ENCODE measurements at places on chromosomes 3 and 15. TPM values are rescaled to one million over a fixed set of nuclear protein-coding genes. Genes with fewer than 3 reads are reported as not detected.

DNA sequence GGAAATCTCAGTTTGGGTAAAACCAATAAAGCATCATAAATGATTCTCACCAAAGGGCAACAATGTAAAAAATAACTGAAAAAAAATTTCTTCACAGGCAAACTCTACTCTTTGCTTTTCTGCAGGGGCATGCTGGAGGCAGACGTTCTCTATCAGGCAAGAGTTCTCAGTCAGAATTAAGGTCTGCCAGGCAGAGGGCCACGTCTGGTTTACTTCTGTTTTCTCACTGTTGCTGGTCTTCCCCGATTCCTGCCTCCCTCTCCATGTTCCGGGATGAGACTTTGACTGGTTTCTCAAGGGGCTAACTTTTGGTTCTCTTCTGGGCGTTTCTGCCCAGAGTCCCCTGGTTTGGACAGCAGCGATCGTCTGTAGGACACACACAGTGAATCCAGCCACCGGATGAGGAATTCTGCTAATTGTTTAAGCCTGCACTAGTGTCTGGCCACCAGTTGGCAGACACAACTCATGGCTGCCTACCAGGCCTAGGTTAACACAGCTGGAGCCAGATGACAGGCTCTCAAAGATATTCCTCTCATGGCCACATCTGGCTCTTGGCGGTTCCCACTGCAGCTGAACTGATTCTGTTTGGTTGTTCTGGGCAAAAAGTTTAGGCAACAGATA lies 273.1 kb downstream of the FOXP1 start:
- DNase-seq: peak; percentile 8
- no peaks in the 10 kb centered on the region for H3K27me3 ChIP-seq
- no peak overlapping the region for H3K4me3 ChIP-seq
- H3K27ac ChIP-seq: no peak overlapping the region
- no peaks in the 10 kb centered on the region for H3K36me3 ChIP-seq

GRCh38 chr3:194537732-194538247 lies 51.0 kb upstream of the ATP13A3 start:
- no peaks in the 10 kb centered on the region for H3K36me3 ChIP-seq
- peak; percentile 44 for DNase-seq
- H3K27ac ChIP-seq: peak overlapping the region; percentile 68
- H3K27me3 ChIP-seq: no peaks in the 10 kb centered on the region

GRCh38 chr15:82805994-82806406 lies at the start of gene FSD2:
FSD2 (minus strand) TSS chr15:82806069; CDS start chr15:82787390, 18,679 bp downstream.
- no peaks in the 10 kb centered on the region for H3K36me3 ChIP-seq
- no peak for DNase-seq
- H3K27me3 ChIP-seq: no peaks in the 10 kb centered on the region
- H3K4me1 ChIP-seq: peaks cover 5% of the 10 kb centered on the region
- no peak within 1 kb of the TSS for H3K4me3 ChIP-seq

DNA sequence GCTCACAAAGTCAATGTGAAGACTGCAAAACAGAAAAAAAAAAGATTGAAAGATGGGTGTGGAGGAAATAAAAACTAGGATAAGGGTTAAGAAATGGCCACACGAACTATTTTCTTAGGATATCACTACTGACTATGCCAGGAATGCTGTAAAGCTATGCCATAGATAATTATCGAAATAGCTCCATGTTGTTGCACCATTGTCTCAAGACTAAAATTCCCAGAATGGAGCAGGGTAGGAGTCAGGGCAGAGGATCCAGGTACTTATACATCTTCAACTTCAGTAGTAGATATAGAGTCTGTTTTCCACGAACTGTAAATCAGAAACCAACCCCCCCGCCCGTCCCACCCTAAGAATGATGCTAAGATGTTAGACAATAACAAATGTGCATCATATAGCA lies 302.2 kb downstream of the NAALADL2 start:
- H3K27me3 ChIP-seq: peaks cover 3% of the 10 kb centered on the region
- H3K27ac ChIP-seq: no peak overlapping the region
- H3K4me3 ChIP-seq: no peak overlapping the region
- H3K4me1 ChIP-seq: no peaks in the 10 kb centered on the region
- H3K36me3 ChIP-seq: no peaks in the 10 kb centered on the region

DNA sequence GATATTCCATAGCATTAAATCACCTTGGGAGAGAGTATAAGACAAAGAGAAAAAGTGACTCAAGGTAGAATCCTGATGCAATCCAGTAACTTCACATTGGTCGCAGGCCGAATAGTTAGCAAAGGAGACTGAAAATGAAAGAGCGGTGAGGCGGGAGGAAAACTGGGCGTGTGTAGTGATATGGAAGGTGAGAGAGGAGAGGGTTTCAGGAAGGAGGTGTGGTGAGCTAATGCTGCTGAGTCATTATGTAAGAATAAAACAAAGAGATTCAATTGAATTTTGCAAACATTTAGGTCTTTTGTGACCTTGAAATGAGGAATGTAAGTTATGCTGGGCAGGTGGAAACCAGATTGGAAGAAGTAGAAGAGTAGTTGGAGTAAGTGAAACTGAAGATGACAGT lies 235.3 kb downstream of the C3orf38 start:
- no peaks in the 10 kb centered on the region for H3K36me3 ChIP-seq
- no peaks in the 10 kb centered on the region for H3K27me3 ChIP-seq
- DNase-seq: no peak
- H3K4me1 ChIP-seq: no peaks in the 10 kb centered on the region
- no peak overlapping the region for H3K27ac ChIP-seq
- no peak overlapping the region for H3K4me3 ChIP-seq

- no peaks in the 10 kb centered on the region for H3K27me3 ChIP-seq
- H3K4me1 ChIP-seq: no peaks in the 10 kb centered on the region
- H3K27ac ChIP-seq: peak overlapping the region; percentile 31
- no peaks in the 10 kb centered on the region for H3K36me3 ChIP-seq
- DNase-seq: no peak
Observed at GRCh38 chr3:8371085-8371551, 130.5 kb upstream of the LMCD1 start.

DNA sequence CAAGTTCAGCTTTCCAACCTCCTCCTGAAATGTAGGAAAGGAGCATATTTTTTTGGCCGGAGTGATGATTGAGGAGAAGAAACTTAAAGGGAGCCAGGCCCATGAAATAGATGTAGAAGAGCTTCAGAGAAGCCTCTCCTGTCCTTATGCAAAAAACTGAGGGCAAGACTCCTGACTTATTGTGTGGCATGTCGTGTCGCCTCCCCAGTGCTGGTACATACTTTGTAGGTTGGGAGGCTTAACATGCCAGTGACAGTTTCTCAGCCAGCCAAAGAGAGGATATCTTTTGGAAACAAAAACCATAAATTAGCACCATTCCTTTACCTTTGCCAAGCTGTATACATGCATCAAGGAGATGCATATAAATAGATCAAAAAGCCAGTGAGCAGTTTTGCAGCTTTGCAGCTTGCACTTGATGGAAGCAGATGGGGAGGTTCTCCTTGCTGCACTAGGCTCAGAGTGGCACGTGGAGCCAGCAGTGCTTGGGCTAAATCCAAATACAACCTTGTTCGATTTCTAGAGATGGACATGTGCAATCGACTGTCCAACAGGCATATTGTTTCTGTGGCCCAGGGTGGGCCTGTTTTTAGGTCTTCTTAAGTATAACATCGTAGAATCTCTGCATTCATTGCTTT lies 10.2 kb downstream of the SLCO3A1 start:
- H3K4me3 ChIP-seq: no peak overlapping the region
- no peak overlapping the region for H3K27ac ChIP-seq
- no peak for DNase-seq
- no peaks in the 10 kb centered on the region for H3K36me3 ChIP-seq

DNA sequence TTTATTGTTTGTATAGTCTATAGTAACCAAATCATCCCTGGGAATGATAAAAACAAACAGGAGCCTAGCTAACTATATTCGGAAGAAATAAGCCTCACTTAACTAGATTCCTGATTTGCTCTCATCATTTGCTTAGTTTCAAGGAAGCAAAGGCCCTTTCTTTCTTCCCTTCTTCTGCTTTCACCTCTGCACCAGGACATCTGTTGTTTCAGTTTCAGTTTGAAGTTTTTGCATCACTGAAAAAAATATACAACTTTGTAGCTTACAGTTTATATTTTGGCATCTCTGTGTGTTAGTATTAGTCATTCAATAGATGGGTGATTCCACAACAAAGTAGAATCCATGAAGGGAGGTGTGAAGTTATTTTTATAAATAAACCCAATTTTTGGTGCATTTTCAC lies 113.6 kb upstream of the SNTN start:
- no peaks in the 10 kb centered on the region for H3K4me1 ChIP-seq
- DNase-seq: no peak
- H3K4me3 ChIP-seq: no peak overlapping the region
- H3K27me3 ChIP-seq: no peaks in the 10 kb centered on the region
- no peak overlapping the region for H3K27ac ChIP-seq
- H3K36me3 ChIP-seq: no peaks in the 10 kb centered on the region

DNA sequence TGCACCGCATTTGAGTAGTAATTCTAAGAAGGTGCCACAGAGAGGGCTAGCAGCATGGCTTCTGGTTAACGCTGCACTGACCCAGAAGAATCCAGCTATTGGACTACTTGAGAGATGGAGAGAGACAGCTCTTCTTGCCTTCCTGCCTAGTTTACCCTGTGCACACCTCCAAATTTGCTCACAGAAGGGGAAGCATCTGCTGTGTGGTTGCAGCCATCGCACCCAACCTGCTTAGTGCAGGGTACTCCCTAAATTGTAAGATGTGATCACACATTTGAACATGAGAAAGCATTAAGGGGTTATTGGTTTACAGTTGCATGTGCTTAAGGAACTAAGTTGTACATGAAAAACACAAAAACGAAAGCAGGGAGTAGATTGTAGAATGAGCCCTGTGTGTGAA lies 122.1 kb downstream of the FOXB1 start:
- no peaks in the 10 kb centered on the region for H3K27me3 ChIP-seq
- peaks cover 3% of the 10 kb centered on the region for H3K4me1 ChIP-seq
- DNase-seq: no peak
- no peak overlapping the region for H3K4me3 ChIP-seq
- H3K27ac ChIP-seq: no peak overlapping the region

DNA sequence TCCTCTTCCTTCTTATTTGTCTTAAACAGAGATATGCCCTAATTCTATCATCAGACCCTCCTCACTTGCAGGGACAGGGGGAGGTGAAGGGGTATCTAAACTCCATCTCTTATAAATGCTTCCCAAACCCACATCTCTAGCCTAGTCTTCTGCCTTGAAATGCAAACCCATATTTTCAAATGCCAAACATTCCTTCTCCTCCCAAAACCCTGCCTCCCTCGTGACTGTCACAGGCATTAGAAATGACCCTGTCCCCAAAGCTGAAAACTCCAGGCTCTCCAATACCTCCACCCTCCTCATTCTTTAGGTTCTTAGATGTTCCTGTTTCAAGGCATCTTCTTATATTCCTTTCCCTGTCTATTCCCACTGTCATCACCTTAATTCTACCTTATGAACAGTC lies 191.0 kb downstream of the ERC2 start:
- H3K27ac ChIP-seq: no peak overlapping the region
- H3K4me3 ChIP-seq: no peak overlapping the region
- no peaks in the 10 kb centered on the region for H3K4me1 ChIP-seq
- no peaks in the 10 kb centered on the region for H3K27me3 ChIP-seq

DNA sequence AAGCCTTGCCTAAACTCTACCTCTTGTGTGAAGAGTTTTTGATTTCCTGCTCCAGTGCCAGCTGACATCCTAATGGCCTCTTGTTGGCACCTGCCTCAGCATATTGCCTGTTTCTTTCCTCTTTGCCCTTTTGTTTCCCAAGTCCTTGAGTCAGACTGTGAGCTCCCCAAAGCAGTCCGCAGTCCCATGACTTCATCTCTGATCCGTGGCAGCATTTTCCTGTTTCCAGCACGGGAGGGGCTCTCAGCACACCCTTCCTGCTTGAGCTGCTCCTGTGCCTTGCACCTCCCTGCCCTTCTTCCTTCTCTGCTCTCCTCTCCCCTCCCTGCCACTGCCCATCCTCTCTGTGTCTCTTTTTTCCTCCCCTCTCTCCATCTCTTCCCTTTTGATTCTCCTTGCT lies 179.6 kb downstream of the EPHB1 start:
- H3K27me3 ChIP-seq: no peaks in the 10 kb centered on the region
- no peak for DNase-seq
- no peaks in the 10 kb centered on the region for H3K4me1 ChIP-seq
- H3K36me3 ChIP-seq: no peaks in the 10 kb centered on the region
- no peak overlapping the region for H3K4me3 ChIP-seq

DNA sequence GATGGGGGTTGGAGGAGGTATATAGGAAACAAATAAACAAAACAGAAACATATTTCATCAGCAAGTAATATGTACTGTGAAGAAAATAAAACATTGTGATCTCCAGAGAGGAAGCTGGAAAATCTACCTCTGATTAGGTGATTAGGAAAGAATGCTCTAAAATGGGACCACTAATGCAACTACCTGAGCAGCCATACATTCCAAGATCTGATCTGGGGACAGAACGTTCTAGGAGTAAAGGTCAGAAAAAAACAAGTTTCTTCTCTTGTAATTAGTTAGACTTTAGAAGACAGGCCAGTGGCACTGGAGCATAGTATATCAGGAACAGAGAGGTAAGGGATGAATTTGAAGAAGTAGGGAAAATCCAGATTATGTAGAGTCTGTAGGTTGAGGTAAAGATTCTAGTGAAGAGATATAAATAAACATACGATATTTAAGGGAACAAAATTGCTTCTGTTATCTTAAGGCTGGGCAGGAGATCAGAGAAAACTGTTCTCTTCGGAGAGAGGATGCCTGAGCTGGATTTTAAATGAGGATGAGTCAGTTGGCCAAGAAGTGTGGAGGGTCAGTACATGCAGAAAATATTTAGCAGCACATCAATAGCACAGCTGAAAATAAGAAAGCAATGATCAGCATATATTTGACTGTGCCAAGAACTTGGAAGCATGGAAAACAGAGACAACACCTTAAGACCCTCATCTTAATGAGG lies 429.5 kb downstream of the NLGN1 start:
- no peak for DNase-seq
- H3K4me1 ChIP-seq: no peaks in the 10 kb centered on the region
- no peaks in the 10 kb centered on the region for H3K36me3 ChIP-seq
- H3K27ac ChIP-seq: no peak overlapping the region
- H3K27me3 ChIP-seq: no peaks in the 10 kb centered on the region
- H3K4me3 ChIP-seq: no peak overlapping the region

Gene SLCO3A1
- 12.9 TPM for total RNA-seq

Gene CIDEC
- 134 TPM for total RNA-seq

Gene GASK1A
- 16.8 TPM for total RNA-seq

Gene AMT
- 27.7 TPM for total RNA-seq

Measured in body of pancreas (tissue), 4 donors.